Vagina (tissue), 2 donors: ENCODE measurements at places on chromosomes 12 and 14. TPM values are rescaled to one million over a fixed set of nuclear protein-coding genes. Genes with fewer than 3 reads are reported as not detected.

DNA sequence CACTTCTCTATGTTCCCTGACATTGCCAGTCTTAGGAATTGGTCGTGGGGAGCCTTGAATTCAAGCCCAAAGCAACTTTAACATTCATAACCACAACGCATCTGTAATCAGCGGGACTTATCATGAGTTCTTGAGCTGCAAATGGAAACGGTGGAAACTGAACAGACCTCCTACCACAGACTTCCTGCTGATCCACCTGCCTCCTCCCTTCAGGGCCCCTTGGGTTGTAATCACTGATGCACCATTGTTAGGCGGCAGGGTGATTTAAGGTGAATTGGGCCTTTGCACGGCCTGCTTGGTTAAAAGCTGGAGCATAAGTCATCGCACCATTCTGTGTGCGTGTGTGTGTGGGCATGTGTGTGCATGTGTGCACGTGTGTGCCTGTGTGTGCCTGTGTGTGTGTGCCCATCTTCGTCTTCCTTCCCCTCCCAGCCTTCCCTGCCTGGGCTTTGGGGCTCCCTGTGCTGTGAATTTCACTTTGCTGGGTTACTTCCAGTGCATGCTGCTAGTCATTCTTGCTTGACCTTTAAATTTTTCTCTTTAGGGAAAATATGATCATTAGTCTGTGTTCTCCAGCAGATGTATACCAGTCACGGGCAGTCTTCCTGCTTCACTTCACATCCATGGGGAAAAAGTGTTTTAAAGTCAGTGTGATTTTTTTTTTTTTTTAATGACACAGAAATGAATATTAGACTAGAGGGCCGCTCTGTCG lies 29.1 kb downstream of the CHST11 start:
- DNase-seq = no peak

- DNase-seq = no peak
Observed at GRCh38 chr12:124428136-124428791, 133.4 kb downstream of the RFLNA start.

DNA sequence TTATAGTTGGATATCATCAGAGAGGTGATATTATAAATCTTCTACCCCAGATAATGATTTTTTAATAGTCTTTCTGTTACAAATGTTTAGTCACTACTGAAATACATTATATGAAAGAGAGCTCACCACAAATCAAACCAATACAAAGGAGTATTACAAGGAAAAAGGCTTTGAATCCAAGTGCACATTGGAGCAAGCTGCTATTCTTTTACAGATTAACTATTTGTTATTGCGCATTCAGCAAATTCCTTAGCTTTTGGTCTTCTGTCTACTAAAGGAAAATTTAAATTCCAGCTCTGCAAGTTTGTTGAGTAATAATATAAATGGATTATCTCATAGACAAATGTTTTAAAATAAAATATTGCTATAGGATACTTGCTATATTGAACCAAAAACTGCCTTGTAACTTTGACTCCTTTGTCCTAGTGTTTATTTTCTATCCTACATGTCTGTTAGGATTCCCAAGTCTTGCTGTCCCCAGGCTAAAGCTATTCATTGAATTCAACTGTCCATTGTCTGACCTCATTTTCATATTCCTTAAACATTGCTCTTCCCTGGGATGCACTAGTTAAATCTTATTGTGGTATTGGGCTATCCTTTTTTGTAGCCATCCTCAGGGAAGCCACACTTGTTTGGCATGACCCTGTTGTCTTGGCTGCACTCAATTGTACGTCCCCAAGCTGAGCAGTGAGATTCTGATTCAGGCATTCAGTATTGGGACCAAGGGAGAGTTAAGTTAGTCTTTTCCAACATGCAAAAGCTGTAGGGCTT lies 41.5 kb downstream of the PDE3A start:
- no peak for DNase-seq

GRCh38 chr12:59113831-59114615 lies 193.7 kb upstream of the LRIG3 start:
- DNase-seq = no peak

- no peak for DNase-seq
Observed at GRCh38 chr14:63343878-63344277, 25.1 kb upstream of the GPHB5 start.

- no peak for DNase-seq
Observed at GRCh38 chr14:55361190-55361589, 50.4 kb downstream of the ATG14 start.

- DNase-seq = no peak
Observed at GRCh38 chr12:122138181-122138580, 35.8 kb downstream of the IL31 start.

DNA sequence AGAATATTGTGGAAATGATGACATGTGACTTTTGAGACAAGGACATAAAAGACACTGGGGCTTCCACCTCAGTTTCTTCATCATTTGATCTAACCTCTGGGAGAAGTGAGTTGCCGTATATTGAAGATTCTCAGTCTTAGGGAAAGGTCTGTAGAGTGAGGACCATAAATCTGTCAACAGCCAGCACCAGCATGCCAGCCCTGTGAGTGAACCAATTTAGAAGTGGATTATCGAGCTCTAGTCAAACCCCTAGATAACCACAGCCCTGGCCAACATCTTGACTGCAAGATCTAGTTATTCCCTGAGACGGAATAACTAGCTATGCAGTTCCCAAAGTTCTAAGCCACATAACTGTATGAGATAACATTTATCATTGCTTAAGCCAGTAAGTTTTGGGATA lies 108.8 kb upstream of the PTPRR start:
- no peak for DNase-seq

- DNase-seq = no peak
Observed at GRCh38 chr14:68562911-68563250, 230.0 kb downstream of the ZFP36L1 start.

- no peak for DNase-seq
Observed at GRCh38 chr12:81492131-81492720, 266.9 kb downstream of the PPFIA2 start.

DNA sequence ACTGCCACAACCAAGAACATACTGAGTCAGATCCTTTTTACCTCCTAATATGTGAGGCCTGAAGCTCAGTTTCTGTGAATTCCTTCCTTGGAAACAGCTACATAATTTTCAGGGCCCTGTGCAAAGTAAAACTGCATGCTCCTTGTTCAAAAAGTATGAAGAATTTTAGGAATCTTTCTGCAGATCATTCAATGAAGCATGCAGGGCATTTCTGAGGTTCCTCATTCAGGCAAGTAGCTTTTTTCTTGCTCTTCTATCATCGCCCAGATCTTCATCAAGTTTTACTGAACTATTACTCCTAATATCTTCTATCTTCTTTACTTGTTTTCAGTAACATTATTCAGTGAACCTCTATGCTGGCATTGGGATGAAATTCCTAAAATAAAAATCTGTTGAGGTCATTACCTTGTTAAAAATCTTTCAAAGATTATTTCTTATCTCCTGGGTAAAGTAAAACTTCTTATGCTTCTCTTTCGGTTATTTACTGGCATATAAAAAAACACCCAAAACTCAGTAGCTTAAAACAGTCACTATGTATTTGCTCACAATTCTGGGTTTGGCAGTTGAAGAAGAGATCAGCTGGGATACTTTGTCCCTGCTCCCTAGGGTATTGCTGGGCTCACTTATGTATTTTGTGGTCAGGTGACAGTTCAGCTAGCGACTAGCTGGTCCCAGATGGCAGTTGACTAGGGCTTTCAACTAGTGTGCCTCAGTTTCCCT lies 42.6 kb upstream of the KRR1 start:
- no peak for DNase-seq

DNA sequence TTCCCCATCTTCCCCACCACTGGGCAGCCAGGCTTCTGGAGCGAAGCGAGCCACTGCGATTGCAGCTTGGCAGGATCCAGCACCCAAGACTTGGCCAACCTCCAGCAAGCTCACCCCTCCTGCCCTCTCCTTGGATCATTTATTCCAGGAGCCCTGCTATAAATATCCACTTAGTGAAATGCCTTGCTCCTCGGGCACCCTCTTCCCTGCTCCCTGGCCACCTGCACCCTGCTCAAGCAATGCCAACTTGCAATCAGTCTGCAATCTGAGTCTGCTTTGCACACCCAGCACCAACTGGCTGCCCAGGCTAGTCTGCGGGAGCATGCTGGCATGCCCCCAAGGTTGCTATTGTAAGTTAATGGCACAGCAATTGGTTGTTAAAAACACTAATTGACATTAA lies 666.0 kb downstream of the MED13L start:
- DNase-seq = no peak

DNA sequence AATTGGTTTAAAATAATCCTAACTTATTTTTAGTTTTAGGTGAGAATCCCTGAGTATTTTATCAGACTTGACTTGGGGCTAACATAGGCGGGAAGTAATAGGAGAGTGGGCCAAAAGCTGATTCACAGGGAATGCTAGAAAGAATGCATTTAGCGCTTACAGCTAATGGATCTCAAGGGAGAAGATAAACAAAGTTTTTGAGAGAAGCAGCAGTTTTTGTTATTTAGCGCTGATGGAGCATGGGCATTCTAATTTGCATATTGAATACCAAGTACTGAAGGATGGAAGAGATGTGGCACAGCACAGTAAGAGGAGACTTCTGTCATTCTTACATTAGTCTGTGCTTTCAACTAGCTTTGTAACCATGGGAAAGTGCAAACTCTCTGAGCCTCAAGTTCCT lies 436.0 kb upstream of the FBXO33 start:
- no peak for DNase-seq

GRCh38 chr14:68543516-68543915 lies 249.4 kb downstream of the ZFP36L1 start:
- DNase-seq = no peak

DNA sequence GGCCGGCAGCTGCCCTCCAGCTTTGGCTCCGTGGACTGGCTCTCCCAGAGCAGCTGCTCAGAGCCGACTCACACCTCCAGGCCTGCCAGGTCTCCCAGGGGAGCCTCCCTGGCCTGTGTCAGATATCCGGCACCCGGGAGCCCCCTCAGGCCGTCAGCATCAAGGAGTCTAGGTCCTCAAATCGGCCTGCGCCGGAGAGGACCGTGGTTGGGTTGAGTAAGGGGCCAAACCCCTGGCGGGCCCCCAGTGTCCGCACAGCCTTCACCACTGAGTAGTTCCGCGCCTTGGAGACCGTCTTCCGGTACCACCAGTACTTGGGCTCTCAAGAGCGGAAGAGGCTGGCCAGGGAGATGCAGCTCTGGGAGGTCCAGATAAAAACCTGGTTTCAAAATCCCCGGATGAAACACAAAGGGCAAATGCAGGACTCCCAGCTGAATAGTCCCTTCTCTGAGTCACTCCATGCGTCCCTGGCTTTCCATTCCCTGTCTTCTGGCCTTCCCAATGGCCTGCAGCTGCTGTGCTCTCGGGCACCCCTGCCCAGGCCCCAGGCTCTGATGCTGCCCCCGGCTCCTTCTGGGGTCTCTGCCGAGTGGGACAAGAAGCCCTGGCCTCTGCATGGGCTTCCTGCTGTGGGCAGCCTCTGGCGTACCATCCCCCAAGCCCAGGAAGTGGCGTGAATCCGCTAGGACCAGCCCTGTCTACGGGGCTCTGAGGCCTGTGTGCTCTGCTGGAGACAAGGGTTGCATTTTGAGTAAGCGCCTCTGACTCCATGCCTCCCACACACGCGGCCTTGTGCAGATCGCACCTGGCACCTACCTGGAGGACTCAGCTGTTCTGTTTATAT lies 245.1 kb upstream of the ATXN7L3B start:
- no peak for DNase-seq

GRCh38 chr14:67358924-67359774 lies 455 bp downstream of the ATP6V1D start:
- no peak for DNase-seq

- no peak for DNase-seq
Observed at GRCh38 chr12:79422060-79422812, 268.5 kb downstream of the PAWR start.

DNA sequence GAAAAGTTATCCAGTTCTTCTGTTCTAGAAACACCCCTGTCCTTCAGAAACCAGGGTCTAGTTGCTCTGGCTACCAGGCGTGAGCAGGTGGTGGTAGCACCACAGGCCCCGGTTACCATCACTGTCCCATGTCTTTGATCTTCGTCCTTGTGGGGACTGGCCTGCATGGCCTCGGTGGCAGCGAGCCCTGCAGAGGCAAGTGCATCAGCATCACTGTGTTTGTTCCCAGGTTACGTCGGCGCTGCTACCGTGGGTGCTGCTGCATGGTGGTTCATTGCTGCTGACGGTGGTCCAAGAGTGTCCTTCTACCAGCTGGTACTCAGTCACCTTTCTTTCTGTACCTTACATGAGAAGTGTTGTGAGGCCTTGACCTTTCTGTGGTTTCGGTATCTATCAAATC lies 58.9 kb downstream of the ANAPC7 start:
- no peak for DNase-seq

- no peak for DNase-seq
Observed at GRCh38 chr12:17592472-17592871, 497.5 kb downstream of the RERGL start.

GRCh38 chr12:75773377-75773776 lies 258.2 kb downstream of the PHLDA1 start:
- no peak for DNase-seq

DNA sequence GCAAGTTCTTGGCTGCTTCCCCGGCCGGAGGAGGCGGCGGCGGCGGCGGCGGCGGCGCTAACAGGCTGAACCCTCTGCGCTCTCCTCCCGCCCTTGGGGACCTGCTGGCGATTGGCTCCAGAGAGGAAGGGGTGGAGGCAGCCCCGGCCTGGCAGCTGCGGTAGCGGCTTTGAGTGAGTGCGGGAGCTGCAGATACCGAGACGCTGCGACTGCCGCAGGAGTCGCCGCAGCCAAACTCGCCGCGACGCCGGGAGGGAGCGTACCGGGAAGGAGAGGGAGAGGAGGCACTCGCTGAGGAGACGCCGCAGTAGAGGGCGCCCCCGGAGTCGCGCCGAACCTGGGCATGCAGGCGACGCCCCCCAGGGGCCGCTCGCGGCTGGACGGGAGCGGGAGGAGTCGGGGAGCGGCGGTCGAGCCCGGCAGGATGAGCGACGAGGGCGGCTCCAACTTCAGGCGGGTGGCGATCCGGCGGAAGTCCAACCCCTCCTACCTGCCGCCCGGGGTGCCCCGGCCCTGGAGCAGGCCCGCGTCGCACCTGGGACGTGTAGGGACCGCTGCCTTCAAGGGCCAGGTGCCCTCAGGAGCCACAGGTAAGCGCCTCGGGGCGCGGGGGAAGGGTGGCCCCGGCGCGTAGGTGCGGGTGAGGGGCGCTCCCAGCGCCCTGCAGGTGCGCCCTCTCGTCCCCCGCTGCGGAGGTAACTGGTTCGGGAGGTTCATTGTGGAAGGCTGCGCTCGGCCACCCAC lies at the start of gene FGD4:
Gene FGD4 (plus strand): TSS at position 189 of the 744 bp plus-strand sequence.
- DNase-seq = no peak

GRCh38 chr12:103745962-103746361 lies 95.1 kb downstream of the NT5DC3 start:
- DNase-seq = no peak

- DNase-seq = no peak
Observed at GRCh38 chr12:114344831-114345230, 61.1 kb downstream of the TBX5 start.

- DNase-seq = no peak
Observed at GRCh38 chr12:48189331-48190125, 6.1 kb downstream of the CCDC184 start.

GRCh38 chr14:31084385-31084784 lies 58.2 kb upstream of the STRN3 start:
- DNase-seq = no peak

- no peak for DNase-seq
Observed at GRCh38 chr12:114783089-114783618, 99.2 kb upstream of the TBX3 start.

Gene SPATA7
- 9.6 TPM for total RNA-seq

Gene FCF1
- 11.0 TPM for total RNA-seq

Gene CLECL1
- total RNA-seq = not detected

Gene TAS2R42
- not detected for total RNA-seq

Gene C12orf56
- 7.4 TPM for total RNA-seq

Gene LGR5
- 2.7 TPM for total RNA-seq

Gene HOXC12
- total RNA-seq = not detected

Gene RNASE7
- 18.2 TPM for total RNA-seq

Gene ATP5F1B
- total RNA-seq = 405 TPM
